DMS79 (cell line): ENCODE measurements at places on chromosomes 12 and 14.

DNA sequence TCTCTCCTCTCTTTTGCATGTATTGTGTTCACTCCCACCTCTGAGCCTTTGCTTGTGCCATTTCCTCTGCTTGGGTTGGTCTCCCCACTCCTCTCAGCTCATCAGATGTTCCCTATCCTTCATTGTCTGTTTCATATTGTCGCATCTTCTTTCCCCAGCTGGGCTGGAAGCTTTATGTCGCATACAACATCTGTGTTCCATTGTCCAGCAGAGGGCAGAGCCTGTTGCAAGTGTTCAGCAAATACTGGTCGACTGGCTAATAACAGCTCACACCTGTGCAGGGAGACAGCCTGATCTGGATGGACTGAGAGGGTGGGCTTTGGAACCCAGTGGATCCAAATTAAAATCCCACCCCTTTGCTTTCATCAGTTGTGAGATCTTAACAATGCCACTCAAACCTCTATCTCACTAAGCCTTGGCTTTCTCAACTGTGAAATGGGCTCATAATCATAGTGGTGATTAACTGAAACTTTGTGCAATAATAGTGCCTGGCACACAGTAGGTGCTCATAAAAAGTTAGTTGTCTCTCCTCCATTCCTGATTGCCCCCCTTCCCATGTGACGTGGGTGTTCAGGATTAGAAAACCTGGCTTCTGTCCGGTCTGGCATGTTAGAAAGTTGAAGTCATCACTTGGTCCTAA is 75.8 kb downstream of the RIN3 start:
- no peak for DNase-seq

DNA sequence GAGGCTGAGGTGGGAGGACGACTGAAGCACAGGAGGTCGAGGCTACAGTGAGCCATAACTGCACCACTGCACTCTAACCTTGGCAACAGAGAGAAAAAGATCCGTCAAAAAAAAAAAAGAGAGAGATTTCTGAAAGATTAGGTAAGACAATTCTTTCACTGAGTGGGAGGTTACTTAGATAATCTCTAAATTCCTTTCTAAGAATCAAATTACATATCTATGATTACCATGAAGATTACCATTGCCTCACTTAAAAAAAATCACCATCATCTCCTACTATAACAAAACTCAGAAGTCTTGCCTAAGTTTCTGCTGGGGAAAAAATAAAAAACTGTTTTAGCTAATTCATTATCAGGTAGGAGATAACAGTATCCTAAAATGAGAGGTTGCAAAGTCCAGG is 366.7 kb downstream of the DUSP6 start:
- DNase-seq: no peak

- no peak for DNase-seq
Measured at GRCh38 chr12:29455087-29455486, 42.4 kb downstream of the OVCH1 start.

DNA sequence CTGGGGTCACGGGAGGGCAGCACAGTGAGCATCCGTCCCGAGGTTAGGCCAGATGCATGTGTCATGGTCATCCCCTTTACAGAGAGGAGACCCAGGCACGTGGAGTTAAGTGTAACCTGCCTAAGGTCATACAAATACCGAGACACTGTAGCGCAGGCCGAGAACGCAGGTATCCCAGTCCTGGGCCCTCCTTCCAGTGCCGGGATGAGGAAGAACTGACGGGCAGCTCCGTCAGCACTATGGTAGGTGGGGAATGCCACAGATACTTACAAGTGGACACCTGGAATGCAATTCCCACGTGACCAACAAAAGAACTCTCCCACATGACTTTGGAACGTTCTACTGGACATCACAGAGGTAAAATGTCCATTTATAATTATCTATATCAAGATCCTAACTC is 8.7 kb upstream of the TMEM229B start:
- no peak for DNase-seq
